ENCODE measurements at places on chromosomes 7 and 10.

- DNase-seq = no peak
Observed at GRCh38 chr7:155603205-155603857, 41.1 kb upstream of the RBM33 start.

DNA sequence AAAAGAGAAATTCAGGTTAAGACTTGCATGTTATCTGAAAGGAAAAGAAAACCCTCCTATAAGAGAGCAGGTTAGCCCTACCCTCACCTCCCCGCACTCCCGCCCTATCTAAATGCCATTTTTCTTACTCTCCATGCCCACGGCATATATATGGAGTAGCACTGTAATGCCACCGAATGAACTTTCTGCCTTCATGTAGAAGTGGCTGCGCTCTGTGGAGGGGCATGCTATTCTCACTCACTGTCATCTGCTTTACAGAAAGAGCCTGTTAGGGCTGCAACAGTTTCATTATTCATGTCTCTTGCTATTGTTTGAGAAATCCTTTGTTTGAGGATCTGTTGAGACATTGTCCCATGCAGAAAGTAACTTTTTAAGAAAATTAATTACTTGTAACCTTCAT is 1190.6 kb downstream of the SORCS1 start:
- DNase-seq = no peak

DNA sequence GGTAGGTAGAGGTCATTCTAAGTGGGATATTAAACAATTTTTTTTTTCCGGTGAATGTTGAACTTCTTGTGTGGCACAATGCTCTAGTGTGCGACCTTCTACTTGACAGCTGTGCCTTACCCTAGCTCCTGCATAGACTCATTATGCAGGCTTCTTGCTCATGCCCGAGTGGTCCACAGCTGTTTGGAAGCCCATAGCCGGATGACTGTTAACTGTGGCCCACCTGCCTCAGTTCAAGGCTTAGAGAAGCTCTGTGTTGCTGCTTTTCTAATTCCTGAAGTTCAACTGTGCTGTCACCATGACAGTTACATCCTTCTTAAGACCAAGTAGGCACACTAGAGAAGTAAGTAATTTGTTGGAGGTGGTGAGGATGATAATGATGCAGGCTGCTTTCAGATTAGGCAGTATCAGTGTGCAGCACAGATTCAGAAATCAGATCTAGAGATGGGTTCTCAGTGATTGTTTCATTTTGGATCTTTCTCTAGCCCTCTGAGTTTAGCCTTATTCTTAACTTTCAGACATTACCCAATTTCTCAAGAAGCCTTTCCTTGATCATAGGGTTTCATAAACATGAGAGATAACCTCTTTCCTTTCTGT is 278.4 kb downstream of the PHF14 start:
- DNase-seq = no peak

DNA sequence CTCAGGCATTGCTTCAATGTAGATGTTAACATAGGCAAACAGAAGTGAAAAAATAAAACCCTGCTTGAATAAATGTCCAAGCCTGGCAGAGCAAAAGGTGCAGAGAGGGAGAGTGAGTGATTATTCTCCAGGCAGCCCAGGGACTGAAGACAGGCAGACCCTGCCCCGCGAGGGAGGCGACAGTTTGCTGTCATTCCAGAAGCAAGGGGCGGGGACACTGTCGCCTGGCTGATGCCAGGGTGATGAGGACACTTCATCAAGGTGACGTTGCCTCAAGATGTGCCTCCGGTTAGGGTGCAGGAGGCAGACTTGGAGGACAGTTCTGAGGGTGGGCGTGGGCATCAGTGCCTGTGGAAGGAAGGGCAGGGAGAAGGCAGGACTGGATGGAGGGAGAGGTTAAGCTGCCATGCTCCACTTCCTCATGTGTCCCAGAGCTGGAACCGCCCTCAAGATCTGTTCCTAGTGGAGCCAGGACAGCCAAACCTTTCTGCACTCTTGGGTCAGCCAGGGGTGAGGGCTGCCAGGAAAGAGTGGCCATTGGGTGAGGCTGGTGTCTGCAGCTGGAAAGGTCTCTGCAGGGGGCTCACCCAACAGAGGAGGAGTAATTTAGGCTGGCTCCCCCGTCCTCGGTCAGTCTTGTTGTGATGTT is 560.5 kb upstream of the MKI67 start:
- DNase-seq = no peak

- DNase-seq = no peak
Observed at GRCh38 chr7:67487316-67487715, 490.7 kb downstream of the TYW1 start.

GRCh38 chr10:34590793-34591192 is 224.3 kb downstream of the PARD3 start:
- no peak for DNase-seq

DNA sequence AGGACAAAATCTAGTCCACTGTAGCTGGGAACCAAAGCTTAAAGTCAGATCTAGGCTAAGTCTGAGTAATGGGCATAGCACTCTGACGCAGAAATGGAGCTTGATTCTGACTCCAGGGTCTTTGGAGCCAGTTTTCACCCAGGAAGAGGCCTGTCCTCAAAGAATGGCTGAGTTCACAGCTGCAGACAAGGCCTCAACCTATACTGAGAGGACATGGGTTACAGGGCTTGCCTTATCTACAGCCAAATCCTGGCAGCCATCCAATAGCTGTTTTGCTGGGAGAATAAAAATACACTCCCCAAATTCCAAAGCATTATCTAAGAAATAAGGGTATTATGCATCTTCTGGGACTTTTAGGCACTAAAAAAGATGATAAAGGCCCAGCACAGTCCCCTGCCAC is 154.8 kb downstream of the RAPGEF5 start:
- no peak for DNase-seq

- no peak for DNase-seq
Observed at GRCh38 chr10:20363684-20364083, 533.4 kb downstream of the NEBL start.

DNA sequence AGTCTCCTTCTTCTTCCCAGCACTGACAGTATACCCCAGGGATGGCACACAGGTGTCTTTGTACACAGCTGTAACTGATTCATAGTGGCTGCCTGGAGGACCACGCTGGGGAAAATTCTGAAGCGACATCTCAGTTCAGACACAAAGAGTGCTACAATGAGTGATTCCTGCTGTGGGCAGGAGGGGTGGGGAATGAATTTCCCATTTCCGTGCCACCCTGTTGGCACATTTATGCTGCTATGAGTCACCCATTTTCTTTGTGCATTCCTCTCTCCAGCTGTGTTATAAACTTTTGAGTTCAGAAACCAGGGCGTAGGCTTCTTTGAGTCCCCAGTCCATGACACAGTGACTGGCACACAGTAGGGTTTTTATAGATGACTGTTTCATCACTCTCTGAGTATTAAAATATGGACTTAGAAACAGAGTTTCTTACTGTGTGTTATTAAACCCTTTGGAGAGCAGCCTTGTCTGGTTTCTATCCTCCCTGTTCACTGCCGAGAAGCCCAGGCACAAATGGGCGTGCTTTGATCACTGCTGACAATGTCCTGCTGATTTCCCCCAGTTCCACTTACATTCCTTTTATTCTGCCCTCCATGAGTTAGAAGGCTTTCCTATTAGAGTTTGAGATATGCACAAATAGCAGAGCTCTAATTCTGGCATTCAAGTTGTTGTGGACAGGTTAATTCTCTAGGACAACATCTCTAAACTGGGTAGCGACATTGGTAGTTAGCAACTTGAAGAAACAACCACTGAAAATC is 24.0 kb upstream of the NPS start:
- DNase-seq = no peak

- no peak for DNase-seq
Observed at GRCh38 chr7:15688911-15689310, 2.4 kb upstream of the MEOX2 start.

GRCh38 chr10:109103278-109103677 is 820.0 kb downstream of the XPNPEP1 start:
- DNase-seq = no peak

- no peak for DNase-seq
Observed at GRCh38 chr10:127523476-127523875, 25.6 kb upstream of the NPS start.

DNA sequence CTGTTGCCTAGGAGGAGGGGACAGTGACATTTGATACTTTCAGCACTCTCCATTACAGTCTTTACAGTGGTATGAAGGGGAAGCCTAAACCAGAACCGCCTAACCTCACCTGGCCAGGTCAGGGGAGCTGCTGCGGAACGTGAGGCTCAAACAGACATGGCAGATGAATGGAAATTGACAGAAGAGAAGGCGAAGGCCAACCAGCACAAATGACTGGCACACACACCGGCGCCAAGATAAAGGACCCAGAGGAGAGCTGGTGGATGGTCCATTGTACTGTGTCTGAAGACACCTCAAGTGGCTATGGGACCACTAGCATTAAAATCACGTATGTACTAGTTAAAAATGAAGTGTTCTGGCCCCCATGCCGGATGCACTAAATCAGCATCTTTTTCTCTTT is 53.0 kb downstream of the JCAD start:
- DNase-seq = no peak

All from stimulated activated CD8-positive, alpha-beta memory T cell treated with anti-CD3 and anti-CD28 coated beads, Interleukin-4, amount 100 ng/mL, for 4 hours (primary cell).